Right hindlimb (tissue), 1 donor: ENCODE measurements at places on chromosomes 6 and 20.
A peak's percentile ranks its signal among the peaks of the same experiment; 100 is the strongest.

DNA sequence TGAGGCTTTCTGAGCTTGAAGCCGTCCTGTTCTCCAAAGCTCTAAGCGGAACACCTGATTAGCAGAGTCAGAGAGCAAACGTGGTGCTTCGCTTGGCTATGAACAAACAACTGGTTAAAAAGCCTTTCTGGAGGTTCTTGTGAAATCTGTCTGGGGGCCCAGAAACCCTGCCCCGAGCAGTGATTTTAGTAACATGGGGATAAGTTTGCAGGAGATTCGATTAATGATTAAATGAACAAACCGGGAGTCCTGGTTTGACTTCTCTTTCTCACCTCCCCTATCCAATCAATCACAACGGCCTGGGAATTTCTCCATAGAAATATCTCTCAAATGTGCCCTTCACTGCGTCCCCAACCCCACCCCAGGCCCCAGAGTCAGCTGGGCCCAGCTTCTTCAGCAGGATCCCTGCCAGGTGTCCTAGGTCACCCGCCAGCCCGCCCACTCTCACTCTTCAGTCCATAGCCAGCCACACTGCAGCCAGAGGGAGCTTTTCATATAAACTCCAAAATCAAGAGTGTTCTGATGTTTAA lies 43.6 kb downstream of the ZDHHC14 start:
- DNase-seq: no peak

GRCh38 chr6:88840289-88840688 lies 123.1 kb downstream of the RNGTT start:
- DNase-seq: no peak

DNA sequence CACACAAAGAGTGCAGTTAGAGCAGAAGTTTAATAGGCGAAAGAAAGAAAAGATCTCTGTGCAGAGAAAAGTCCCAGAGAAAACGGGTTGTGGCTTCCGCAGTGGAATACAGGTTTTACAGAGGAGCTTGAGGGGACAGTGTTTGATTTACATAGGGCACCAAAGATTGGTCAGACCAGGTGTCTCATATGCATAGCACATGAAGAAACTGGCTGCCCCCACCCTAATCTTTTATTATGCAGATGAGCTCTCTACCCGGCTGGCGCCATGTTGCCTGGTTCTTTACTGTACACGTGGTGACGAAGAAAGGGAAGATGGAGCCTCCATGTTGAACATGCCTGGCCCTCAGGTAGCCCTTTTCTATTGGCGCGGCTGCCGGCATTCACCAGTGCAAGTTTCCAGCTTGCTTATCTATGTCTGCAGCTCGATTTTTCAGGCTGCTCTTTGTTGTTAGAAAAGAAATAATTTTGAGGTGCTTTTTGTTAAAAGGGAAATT lies 47.4 kb downstream of the SLC35B3 start:
- DNase-seq: no peak

DNA sequence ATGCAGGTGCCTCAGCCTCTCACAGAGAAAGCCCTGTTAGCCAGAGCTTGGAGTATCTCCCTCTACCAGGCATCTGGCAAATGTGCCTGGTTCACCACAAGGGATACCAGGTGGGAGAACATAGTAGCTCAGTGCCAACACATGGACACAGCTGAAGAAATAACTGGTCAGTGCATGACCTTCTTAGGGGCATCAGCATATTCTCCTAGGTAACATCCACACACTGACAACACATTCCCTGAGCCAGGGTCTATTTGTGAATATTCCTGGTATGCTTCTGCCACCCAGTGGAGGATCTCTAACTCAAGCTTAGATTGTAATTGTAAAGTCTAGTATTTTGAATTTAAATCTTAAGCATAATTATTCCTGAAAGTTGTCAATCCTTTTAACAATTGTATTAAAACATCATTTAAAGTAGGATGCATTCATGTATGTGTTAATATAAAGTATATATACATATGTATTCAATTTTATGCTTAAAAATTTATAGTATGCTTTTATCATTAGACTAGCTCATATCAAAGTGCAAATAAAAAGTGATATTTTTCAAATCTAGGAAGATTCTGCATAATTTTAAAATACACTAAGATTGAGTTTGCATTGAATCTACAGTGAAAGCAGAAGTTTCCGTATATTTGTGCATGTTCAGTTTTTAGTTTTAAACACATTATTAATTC lies 45.3 kb upstream of the COL21A1 start:
- DNase-seq: peak; percentile 70

DNA sequence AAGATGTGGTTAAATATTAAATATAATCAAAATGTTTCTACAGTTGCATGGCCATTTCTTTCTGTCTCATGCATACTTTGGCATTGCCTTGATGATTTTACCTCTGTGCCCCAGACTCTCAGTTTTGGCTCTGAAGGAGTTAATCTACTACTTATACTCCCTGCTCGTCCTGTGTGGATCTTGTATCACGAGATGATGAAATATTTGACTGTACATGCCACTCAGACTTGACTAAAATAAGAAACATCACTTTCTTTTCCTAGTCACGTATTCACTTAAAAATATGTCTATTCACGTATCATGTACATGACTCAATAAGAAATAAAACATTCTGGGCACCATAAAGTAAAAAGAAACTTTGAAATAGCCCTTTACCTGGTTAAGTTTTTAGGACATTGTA lies 397.7 kb downstream of the RFPL4B start:
- DNase-seq: no peak

GRCh38 chr6:166950443-166950821 lies 5.9 kb downstream of the RNASET2 start:
- DNase-seq: no peak
